Thyroid gland (tissue), 4 donors: ENCODE measurements at places on chromosomes 2 and 18. TPM values are rescaled to one million over a fixed set of nuclear protein-coding genes. Genes with fewer than 3 reads are reported as not detected.

DNA sequence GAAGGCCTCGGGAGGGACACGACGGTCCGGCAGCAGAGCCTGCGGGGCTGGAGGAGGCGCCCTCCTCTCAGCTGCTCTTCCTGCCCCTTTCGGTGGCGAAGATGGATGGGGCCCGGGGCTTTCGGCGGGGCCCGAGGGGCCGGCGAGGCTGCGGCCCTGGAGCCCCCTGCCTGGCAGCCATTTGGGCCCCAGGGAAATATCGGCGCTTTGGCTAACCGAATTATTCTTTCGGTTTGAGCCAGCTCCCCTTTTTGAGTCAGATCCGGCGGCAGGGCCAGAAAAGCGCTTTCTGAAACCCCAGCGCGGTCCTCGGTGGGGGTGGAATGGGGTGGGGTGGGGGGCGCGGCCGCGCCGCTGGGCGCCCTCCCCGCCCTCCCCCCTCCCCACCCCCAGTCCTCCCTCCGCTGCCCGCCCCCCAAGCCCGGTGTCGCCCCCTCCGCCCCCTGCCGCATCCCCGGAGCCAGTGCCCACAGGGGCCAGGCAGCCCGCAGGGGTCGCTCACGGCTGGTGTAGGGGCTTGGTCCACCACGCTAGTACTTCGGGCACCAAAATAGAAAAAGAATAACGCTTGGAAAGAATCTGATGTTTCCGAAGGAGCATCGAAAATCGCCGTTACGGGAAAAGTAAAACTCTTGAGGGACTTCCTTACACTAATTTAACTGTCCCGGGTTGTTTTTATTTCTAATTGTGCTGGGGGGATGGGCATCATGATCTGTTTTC lies 9.1 kb upstream of the ARID5A start:
- H3K27me3 ChIP-seq = no peaks in the 10 kb centered on the region
- H3K4me3 ChIP-seq = peak overlapping the region; percentile 43
- no peaks in the 10 kb centered on the region for H3K36me3 ChIP-seq
- peak overlapping the region; percentile 41 for H3K27ac ChIP-seq
- no peak for DNase-seq
- peaks cover 43% of the 10 kb centered on the region for H3K4me1 ChIP-seq

- no peak overlapping the region for H3K27ac ChIP-seq
- H3K4me3 ChIP-seq = no peak overlapping the region
- DNase-seq = no peak
- no peaks in the 10 kb centered on the region for H3K36me3 ChIP-seq
Measured at GRCh38 chr18:986552-986951, 81.9 kb downstream of the ADCYAP1 start.

DNA sequence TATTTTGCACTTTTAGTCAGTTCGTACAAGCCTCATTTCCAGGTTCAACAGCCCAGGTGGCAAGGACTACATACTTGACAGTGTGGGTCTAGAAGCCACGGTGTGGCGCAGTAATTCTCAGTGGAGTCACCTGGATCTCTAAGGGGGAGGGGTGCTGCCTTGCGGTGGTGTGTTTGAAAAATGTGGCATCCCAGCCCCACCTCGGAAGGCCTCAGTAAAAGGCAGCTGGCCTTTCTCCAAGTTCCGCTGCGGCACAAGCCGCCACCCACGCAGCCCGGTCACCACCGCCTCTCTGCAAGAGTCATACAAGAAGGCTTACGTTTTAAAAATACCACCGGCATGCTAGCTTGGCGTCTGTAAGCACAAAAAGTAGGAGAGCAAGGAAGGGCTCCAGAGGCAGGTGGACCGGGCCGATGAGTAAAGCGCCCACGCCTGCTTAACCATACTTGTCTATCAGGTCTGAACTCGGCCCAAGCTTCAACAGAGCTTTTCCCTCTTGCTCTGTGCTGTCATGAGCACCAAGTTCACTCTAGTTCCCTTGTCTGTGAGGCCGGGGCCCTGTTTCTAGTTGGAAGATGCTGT lies 49.5 kb downstream of the SPRED2 start:
- peak; percentile 96 for DNase-seq
- H3K4me3 ChIP-seq = no peak overlapping the region
- no peaks in the 10 kb centered on the region for H3K36me3 ChIP-seq

DNA sequence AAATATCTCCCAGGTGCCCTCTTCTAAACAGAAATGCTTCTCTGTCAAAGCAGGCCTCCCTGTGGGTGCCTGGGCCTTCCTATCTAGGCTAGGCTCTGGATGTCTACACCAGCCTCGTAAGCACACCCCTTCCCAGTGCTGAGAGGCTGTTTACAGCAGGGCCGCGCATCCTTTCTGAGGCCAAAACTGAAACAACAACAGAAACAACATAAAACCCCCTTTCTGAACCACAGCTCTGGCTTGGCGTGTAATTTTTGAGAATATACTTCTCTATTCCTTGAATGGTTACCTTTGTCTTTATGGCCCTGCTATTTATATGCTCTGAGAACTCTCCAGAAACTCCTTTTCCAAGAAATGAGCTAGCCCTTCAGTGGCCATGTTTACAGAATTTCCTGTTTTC lies 118.4 kb downstream of the BCL2L11 start:
- peaks cover 18% of the 10 kb centered on the region for H3K4me1 ChIP-seq
- no peak overlapping the region for H3K4me3 ChIP-seq
- no peaks in the 10 kb centered on the region for H3K27me3 ChIP-seq
- H3K27ac ChIP-seq = no peak overlapping the region

- no peaks in the 10 kb centered on the region for H3K36me3 ChIP-seq
- no peak overlapping the region for H3K4me3 ChIP-seq
- no peak for DNase-seq
Measured at GRCh38 chr2:203586696-203587095, 51.6 kb upstream of the RAPH1 start.

GRCh38 chr18:52160636-52161035 lies 179.4 kb upstream of the DCC start:
- H3K27me3 ChIP-seq = no peaks in the 10 kb centered on the region
- H3K4me1 ChIP-seq = no peaks in the 10 kb centered on the region

DNA sequence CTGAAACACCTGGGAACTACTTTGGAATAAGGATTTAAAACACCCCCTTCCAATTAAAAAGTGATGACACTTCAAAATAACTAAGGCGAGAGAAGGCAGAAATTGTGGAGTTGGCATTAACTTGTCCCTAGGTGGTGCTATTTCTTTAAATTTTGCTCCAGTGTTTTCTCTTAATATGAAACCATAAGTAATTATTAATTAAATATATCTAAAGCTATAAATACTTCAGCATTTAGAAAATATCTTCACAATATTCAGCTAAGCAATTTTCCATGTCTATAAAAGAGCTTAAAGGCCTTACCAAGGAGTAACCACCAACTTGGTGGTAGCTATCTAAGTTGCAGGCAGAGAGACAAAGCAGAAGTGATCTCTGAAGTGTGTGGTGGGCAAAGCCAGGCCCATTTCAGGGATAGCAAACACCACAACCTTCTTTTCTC lies 186.8 kb upstream of the PGAP1 start:
- no peaks in the 10 kb centered on the region for H3K36me3 ChIP-seq
- H3K27me3 ChIP-seq = no peaks in the 10 kb centered on the region
- no peak for DNase-seq
- no peaks in the 10 kb centered on the region for H3K4me1 ChIP-seq
- no peak overlapping the region for H3K4me3 ChIP-seq

DNA sequence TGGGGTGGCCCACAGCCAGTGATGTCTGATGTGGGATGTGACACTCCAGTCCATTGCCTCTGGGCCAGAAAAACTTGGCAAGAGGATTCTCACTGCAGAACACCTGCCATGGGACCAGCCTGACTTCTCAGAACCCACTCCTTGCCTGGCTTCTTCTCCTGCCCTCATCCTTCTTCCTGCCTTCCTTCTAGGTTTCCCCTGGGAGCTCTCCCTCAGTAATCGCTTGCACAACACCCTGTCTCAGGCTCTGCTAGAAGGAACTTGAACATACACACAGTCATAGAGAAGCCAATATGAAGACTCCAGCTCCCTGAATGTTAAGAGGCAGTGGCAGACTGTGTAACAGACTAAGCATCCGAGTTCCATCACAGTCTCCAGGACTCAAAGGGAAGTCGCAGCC lies 4.3 kb upstream of the COL6A3 start:
- H3K36me3 ChIP-seq = no peaks in the 10 kb centered on the region
- peaks cover 10% of the 10 kb centered on the region for H3K4me1 ChIP-seq
- no peak for DNase-seq
- no peak overlapping the region for H3K4me3 ChIP-seq
- no peak overlapping the region for H3K27ac ChIP-seq

GRCh38 chr18:42183746-42184145 lies 228.7 kb downstream of the PIK3C3 start:
- no peaks in the 10 kb centered on the region for H3K27me3 ChIP-seq
- no peak for DNase-seq
- H3K27ac ChIP-seq = no peak overlapping the region
- no peaks in the 10 kb centered on the region for H3K36me3 ChIP-seq
- H3K4me3 ChIP-seq = no peak overlapping the region

DNA sequence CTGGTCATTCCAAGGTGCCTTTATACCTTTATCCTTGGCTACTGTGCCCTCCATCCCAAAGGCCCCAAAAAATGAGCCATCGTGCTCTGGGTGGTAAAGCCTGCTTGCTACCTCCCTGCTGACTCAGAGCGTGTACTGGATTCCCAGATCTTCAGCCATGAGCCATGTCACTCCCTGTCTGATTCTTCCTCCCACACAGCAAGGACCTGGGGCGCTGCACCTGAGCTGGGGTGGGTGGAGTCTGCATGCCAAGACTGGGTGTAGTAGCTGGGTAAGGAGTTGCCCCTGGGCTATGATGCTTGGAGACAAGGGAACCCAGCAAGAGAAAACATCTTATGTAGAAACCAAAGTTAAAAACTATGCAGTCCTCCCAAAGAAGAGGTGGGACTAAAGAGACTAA lies 37.2 kb upstream of the APCDD1 start:
- H3K4me3 ChIP-seq = no peak overlapping the region
- no peak overlapping the region for H3K27ac ChIP-seq
- no peaks in the 10 kb centered on the region for H3K4me1 ChIP-seq
- H3K27me3 ChIP-seq = no peaks in the 10 kb centered on the region
- H3K36me3 ChIP-seq = no peaks in the 10 kb centered on the region
- DNase-seq = no peak

DNA sequence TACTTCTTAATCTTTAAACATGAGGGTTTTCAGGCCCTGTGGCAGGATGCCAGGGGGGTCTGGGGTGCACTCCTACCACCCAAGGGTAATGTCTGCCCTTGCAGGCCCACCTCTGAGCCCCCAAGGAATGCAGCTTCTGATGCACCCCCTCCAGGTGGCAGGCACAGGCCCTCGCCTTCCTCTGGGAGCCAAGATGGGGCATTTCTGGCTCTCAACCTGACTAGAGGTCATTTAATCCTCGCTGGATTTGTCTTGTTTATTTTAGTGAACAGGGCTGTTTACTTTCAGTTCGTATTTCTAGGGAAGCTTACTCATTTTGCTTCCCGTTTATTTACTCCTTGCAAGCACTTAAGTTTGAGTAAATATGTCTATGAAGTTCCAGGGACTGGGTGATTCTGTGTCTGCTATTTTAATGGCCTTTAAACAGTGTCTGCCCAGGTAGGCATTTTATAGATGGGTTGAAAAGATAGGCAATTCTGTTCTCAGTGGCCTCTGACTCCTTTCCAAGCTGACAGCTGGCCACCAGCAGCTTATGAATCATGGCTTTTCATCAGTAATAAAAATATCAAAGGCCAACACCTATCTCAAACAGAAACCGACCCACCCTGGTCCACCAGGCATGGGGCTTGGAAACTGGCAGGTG lies 11.1 kb upstream of the DNPEP start:
- no peaks in the 10 kb centered on the region for H3K4me1 ChIP-seq
- DNase-seq = no peak
- no peaks in the 10 kb centered on the region for H3K27me3 ChIP-seq
- no peak overlapping the region for H3K4me3 ChIP-seq
- H3K27ac ChIP-seq = no peak overlapping the region

- H3K4me1 ChIP-seq = no peaks in the 10 kb centered on the region
- peak overlapping the region; percentile 5 for H3K27ac ChIP-seq
- DNase-seq = no peak
- H3K4me3 ChIP-seq = no peak overlapping the region
- no peaks in the 10 kb centered on the region for H3K27me3 ChIP-seq
Measured at GRCh38 chr18:59593291-59593717, 103.9 kb downstream of the CCBE1 start.

- no peak overlapping the region for H3K4me3 ChIP-seq
- no peaks in the 10 kb centered on the region for H3K36me3 ChIP-seq
- H3K27ac ChIP-seq = no peak overlapping the region
Measured at GRCh38 chr2:233081731-233082221, 21.6 kb downstream of the INPP5D start.

DNA sequence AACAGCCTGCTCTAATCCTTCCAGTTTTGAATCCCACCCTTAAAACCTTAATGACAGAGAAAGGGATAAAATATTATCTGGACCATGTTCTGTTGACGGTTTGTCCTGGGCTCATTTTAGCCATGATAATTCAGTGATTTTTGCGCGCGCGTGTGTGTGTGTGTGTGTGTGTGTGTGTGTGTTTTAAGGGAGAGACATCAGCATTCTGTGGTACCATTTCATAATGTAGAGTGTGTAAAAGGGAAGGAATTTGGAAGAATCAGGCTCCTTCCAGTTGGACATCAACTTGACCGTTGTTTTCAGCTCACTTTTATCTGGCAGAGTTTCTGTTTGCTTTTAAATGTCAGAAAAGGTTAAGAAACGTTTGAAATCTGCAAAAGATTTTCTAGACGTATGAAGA lies 535.5 kb downstream of the TNS1 start:
- H3K4me1 ChIP-seq = peaks cover 16% of the 10 kb centered on the region
- H3K27ac ChIP-seq = no peak overlapping the region
- no peak overlapping the region for H3K4me3 ChIP-seq

DNA sequence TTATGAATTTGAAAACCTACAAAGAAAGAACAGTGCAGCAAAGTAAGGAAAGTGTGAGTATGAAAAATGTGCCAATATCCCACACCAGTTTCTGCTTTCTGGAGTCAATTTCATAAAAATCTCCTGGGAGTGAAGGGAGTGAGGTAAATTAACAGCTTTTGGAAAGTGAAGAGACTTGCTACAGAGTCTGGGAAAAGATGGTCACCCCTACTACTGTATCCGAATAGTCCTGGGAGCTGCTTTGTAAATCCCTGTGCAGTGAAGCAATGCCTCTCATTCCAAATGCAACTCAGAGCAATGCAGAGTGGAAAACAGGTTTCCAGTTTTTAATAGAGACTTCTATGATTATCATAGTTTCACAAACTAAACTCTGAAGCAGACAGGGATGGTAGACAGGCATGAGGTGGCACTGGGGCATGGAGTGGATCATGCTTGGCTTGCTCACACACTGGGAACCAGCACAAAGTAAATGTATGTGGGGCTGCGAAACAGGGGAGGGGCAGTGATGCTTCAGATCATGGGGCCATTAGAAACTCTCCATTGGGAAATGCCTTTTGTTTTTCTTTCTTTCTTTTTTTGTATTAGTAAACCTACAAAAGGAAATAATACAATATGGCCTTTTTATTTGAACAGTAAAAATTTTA lies 10.6 kb downstream of the COL5A2 start:
- no peak for DNase-seq
- H3K36me3 ChIP-seq = no peaks in the 10 kb centered on the region
- H3K4me3 ChIP-seq = no peak overlapping the region
- no peak overlapping the region for H3K27ac ChIP-seq
- no peaks in the 10 kb centered on the region for H3K4me1 ChIP-seq

GRCh38 chr18:67549946-67550345 lies 33.4 kb upstream of the DSEL start:
- no peaks in the 10 kb centered on the region for H3K36me3 ChIP-seq
- no peak for DNase-seq
- no peaks in the 10 kb centered on the region for H3K27me3 ChIP-seq
- no peak overlapping the region for H3K27ac ChIP-seq
- no peaks in the 10 kb centered on the region for H3K4me1 ChIP-seq
- H3K4me3 ChIP-seq = no peak overlapping the region

The TNFRSF11A gene
- total RNA-seq = 4.5 TPM

The MATN3 gene
- total RNA-seq = 2.3 TPM

The CXCR1 gene
- 0.13 TPM for total RNA-seq

The POMC gene
- total RNA-seq = 8.5 TPM

The ABCG8 gene
- total RNA-seq = not detected

The FRZB gene
- total RNA-seq = 4.8 TPM

The VAMP5 gene
- 41.3 TPM for total RNA-seq

The GREB1L gene
- 34.8 TPM for total RNA-seq
